WTC11 (cell line): ENCODE measurements at places on chromosomes 6 and 20.

DNA sequence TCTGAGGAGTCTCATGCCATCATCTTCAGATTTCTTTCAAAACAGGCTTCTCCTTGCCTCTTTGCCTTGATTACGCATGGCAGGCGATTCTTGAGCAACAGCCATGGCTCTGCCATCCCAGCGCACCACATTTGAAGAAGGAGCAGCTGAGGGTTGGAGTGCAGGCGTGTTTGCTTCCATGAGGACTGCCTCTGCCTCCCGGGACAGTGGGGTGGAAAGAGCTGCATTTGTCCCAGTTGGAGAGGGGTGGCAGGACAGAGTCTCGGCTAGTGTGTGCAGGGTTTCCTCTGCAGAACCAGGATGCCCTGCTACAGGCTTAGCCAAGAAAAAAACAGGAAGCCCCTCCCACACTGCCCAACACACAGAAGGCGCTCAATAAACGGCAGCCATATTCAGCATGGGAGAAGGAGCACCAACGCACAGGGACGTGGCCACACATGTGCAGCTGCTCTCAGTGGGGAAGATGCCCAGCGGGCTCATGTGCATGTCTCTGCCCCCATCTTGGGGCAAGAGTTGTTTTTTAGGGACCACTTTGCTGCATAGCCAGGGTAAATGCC, 36.6 kb downstream of the IRF4 start:
- no peak for DNase-seq

GRCh38 chr20:3420211-3420707, 12.8 kb upstream of the DNAAF9 start:
- no peak for DNase-seq

DNA sequence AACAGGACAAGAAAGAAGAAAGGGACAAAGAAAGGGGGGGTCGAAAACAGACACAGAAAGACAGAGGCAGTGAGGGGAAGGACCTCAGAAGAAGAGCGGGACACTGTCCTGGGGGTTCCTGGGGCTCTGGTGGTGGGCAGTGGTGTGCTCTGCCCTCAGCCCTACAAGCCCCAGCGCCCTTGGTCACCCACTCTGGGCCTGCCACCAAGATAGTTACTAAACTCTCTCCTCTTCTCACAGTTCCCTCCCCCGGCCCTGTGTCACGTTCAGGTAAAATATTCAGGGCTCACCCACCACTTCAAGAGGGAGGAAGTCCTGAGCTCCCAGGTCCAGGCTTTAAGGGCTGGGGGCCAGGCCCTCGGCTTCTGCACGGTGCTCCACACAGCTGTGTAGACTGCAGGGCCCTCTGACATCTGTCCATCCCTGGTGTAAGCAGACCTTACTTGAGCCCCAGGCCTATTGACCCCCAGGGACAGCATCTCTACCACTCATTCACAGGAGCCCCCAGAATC, 87.4 kb downstream of the MRPL14 start:
- DNase-seq, result no peak

GRCh38 chr6:25384234-25384633, 105.1 kb downstream of the CARMIL1 start:
- no peak for DNase-seq

DNA sequence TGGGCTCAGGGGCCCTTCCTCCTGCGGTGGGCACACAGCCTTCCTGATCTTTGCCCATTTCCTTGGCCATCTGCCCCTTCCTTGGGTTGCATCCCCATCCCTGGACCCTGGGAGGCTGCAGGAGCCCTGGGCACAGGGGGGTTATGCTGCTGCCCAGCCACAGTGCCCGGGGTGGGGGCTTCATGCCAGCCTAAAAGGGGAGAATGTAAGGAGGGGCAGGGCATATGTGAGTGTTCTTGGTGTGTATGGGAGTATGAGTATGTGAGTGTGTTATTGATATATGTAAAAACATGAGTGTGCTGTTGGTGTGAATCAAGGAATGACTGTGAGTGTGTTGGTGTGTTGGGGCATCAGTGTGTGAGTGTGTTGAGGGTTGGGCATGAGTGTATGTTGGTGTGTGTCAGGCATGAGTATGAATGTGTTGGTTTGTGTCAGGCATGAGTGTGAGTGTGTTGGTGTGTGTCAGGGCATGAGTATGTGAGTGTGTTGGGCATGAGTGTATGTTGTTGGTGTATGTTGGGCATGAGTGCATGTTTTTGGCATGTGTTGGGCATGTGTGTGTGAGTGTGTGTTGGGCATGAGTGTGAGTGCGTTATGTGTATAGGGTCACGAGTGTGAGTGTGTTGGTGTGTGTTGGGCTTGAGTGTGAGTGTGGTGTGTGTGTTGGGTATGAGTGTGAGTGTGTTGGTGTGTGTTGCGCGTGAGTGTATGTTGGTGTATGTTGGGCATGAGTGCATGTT, 14.7 kb upstream of the CST8 start:
- DNase-seq, result no peak

DNA sequence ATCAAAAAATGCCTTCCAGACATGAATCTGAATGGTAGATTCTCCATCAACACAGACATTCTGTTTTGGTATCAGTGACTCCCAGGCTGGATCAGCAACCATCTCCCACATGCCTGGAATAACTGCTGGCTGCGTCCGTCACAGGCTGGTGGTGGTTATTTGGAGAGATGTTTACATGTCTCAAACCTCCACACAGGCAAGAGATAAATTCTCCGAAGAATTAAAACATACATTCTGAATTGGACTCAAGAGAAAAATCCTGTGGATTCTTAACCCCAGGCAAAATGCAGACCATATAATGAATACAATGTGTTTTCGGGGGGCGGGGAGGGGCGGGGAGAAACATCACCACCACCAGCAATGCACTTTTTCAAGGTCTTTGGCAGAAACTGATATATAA, 108.2 kb downstream of the THBS2 start:
- DNase-seq, result no peak
